Progenitor cell of endocrine pancreas (in vitro differentiated cells): ENCODE measurements at places on chromosomes 12 and 14. TPM values are rescaled to one million over a fixed set of nuclear protein-coding genes. Genes with fewer than 3 reads are reported as not detected.

GRCh38 chr12:55847603-55848291 lies 5.0 kb upstream of the MMP19 start:
- peaks cover 16% of the 10 kb centered on the region for H3K27me3 ChIP-seq
- DNase-seq: no peak
- H3K4me1 ChIP-seq: no peaks in the 10 kb centered on the region
- H3K4me3 ChIP-seq: no peak overlapping the region
- H3K36me3 ChIP-seq: no peaks in the 10 kb centered on the region

DNA sequence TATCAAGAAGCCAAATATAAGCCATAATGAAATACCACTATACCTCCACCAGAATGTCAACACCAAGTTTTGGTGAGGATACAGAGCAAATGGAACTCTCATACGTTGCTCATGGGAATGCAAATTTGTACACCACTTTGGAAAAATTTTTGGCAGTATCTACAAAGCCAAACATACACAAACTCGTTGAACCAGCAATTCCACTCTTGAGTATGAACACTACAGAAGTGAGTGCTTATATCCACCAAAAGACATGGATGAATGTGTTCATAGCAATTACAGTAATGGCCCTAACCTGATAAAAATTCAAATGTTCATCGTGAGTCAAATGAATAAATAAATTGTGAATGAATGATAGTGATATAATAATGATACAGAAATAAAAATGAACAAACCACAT lies 24.8 kb downstream of the C12orf71 start:
- DNase-seq: no peak
- H3K27ac ChIP-seq: no peak overlapping the region
- no peaks in the 10 kb centered on the region for H3K4me1 ChIP-seq
- no peaks in the 10 kb centered on the region for H3K36me3 ChIP-seq
- no peak overlapping the region for H3K4me3 ChIP-seq

DNA sequence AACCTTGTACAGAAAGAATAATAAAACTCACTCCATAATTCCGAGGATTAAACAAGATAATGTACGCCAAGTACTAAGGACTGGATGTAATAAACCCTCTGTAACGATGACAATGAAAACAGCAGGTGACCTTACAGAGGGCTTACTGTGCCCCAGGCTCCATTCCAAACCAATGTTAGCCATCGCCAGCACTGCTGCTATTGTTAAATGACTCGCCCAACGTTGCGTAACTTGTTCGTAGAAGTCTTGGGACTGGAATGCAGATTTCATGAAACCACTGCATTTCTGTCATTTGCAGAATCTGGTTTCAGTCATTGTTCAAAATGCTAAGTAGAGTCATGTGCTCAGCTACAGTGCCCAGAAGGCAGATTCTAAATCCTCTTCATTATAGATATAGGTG lies 728 bp upstream of the STON2 start:
- peaks cover 8% of the 10 kb centered on the region for H3K36me3 ChIP-seq
- H3K4me3 ChIP-seq: no peak overlapping the region
- H3K4me1 ChIP-seq: no peaks in the 10 kb centered on the region
- no peak overlapping the region for H3K27ac ChIP-seq
- H3K27me3 ChIP-seq: no peaks in the 10 kb centered on the region
- no peak for DNase-seq

DNA sequence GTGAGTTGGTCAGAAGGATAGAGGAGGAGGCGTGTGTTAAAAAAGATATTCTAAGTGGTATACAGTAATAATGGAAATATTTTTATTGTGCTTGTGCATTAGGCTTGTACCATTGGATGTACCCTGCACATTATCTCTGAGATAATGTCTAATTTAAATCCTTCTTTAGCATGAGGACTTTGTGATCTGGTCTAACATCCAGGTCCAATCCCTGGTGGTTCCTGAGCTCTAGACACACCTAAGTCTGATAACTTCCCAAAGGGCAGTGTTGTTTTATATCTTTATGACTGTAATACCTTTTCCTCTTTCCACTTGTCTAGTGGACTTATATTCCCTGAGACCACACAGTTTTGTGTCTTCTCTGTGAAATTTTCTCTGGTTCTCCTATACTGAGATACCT lies 20.6 kb downstream of the PRPF39 start:
- H3K4me1 ChIP-seq: no peaks in the 10 kb centered on the region
- H3K4me3 ChIP-seq: no peak overlapping the region
- no peak for DNase-seq
- H3K27me3 ChIP-seq: no peaks in the 10 kb centered on the region
- no peak overlapping the region for H3K27ac ChIP-seq

GRCh38 chr12:124921200-124922031 lies 7.0 kb upstream of the UBC start:
- no peaks in the 10 kb centered on the region for H3K27me3 ChIP-seq
- peak overlapping the region; percentile 61 for H3K4me3 ChIP-seq
- no peak for DNase-seq
- peaks cover 25% of the 10 kb centered on the region for H3K4me1 ChIP-seq

TFCP2 gene
- total RNA-seq: 40.0 and 44.2 TPM in 2 replicates

HOXC11 gene
- not detected in 2 replicates for total RNA-seq

GALNT6 gene
- 3.7 and 4.7 TPM in 2 replicates for total RNA-seq

VRTN gene
- total RNA-seq: 1.2 and 1.5 TPM in 2 replicates

STK38L gene
- total RNA-seq: 145 and 149 TPM in 2 replicates
